ENCODE measurements at places on chromosomes 12 and 14.

DNA sequence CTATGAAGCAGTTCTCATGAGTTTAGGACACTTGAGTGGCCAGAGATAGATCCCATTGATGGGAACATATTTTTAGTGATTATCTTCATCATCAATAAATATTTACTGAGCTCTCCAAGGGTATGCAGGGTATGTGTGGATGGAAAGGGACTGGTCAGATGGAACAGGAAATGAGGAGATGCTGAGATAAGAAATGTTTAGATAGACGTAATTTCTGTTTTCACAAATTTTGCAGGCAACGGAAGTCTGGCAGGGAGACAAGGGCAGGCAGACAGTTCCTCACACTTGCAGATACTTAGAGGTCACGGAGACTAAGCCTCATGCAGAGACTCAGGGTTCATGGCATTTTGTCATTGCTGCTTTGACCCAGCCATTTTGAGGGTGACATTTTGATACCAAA lies 24.3 kb downstream of the BCL2L14 start:
- DNase-seq, result no peak

DNA sequence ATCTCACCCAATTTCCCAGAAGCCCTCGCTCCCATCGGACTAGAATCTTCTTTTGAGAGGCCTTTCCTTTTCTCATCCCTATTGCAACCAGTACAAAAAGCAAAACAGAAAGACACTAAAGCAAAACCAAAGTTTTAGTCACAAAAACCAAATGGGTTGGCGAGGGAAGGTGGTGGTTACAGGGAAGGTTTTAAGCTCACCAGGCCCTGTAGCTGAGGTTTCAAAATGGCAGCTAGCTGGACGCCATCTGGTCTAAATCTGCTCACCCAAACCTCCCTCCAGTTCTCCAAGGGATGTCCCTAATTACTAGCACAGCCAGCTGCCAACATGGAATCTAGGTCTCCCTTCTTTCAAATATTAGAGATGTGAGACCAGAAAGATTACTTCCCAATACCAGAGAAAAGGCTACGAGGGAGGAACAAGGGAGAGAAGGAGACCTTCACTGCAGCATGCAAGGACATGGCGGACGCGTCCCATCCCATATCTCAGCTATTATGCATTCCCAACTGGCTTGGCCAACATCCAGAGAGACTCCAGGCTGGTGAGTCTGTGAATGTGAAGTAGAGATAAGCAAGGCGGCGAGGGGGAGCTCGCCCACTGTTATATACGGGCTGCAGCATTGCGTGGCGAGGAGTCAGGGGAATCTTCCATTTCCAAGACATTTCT lies 70.8 kb downstream of the DPF3 start:
- no peak for DNase-seq

GRCh38 chr12:86777325-86777724 lies 521.1 kb upstream of the MGAT4C start:
- no peak for DNase-seq

GRCh38 chr12:5073853-5074252 lies 30.2 kb downstream of the KCNA5 start:
- DNase-seq, result no peak

- DNase-seq, result no peak
Observed at GRCh38 chr14:76687611-76688382, 73.5 kb upstream of the VASH1 start.

DNA sequence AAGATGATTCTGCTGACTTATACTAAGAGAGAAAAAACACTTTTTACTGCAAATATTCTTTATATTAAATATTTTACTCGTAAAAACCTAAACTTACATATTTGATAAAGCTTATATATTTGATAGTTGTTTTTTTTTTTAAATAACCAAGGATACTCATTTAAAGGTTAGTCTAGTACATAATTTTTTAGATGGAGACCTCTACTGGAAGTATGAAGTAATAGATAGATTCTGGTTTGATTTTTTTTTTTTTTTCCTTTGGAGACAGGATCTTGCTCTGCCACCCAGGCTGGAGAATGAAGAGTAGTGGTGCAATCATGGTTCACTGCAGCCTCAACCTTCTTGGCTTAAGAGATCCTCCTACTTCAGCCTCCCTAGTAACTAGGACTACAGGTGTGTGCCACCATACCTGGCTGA lies 16.4 kb downstream of the ARID2 start:
- DNase-seq, result no peak

GRCh38 chr14:60204843-60205774 lies 39.9 kb upstream of the DHRS7 start:
- no peak for DNase-seq

DNA sequence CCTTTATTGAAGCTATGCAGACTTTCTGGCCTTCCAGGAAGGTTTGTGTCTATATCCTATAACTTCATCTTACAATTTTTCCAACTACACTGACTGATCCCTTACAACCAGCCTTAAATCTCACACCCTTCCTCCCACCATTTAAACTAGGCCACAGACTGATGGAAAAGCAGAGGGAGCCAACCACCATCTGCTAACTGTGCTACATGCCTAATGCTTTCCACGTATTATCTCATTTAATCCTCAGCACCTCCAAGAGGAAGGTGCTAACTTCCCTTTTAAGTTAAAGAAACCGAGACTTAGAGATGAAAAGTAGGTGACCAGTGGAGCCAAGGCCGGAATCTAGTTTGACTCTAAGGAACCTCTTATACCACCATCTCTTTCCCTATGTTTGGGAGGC lies 22.7 kb upstream of the BLTP3B start:
- DNase-seq, result no peak

- DNase-seq, result no peak
Observed at GRCh38 chr14:68949601-68949965, 29.5 kb downstream of the ACTN1 start.

Measured in effector memory CD4-positive, alpha-beta T cell (primary cell).